ENCODE measurements at places on chromosomes 3 and 15.

DNA sequence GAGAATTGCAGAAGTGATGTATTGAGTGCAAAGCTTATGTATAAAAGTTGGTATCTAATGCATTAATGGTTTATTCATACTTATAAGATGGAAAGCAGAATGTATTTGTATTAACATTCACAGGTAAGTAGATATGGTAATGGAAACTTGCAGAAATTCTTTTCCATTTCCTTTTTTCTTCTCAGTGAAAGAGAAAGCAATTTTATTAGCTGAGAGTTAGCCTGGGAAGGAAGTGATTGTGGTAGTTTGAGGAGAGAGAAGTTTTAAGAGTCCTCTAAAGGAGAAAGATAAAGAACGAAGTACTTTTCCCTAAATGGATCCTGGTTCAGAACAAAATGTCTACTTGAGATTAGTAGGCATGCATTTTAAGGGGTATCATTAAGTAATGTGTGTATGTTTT lies 60.1 kb upstream of the OSTN start:
- no peak for DNase-seq

GRCh38 chr15:51224428-51224827 lies 114.0 kb downstream of the CYP19A1 start:
- no peak for DNase-seq

DNA sequence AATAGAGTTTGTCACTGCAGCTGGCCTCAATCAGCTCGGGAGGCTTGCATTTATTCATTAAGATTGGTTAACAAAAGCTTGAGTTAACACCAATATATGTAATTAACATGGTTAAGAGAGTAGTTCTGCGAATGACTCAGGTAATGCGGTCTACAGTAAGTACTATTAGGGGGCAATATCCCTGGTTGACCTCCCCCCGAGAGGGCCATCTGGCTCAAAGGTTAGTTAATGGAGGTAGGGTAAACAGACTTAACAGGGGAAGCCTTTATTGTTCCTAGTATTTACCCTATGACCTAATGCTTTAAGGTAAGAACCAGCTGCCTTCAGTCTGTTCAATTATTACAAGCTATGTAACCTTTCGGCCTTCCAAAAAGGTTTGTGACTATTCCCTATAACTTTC lies 403.3 kb upstream of the SGO1 start:
- no peak for DNase-seq

- no peak for DNase-seq
Measured at GRCh38 chr15:78712797-78713515, 71.9 kb upstream of the CHRNB4 start.

- no peak for DNase-seq
Measured at GRCh38 chr3:38623539-38623938, 25.9 kb downstream of the SCN5A start.

- DNase-seq, result no peak
Measured at GRCh38 chr3:64575211-64575844, 112.5 kb downstream of the ADAMTS9 start.

DNA sequence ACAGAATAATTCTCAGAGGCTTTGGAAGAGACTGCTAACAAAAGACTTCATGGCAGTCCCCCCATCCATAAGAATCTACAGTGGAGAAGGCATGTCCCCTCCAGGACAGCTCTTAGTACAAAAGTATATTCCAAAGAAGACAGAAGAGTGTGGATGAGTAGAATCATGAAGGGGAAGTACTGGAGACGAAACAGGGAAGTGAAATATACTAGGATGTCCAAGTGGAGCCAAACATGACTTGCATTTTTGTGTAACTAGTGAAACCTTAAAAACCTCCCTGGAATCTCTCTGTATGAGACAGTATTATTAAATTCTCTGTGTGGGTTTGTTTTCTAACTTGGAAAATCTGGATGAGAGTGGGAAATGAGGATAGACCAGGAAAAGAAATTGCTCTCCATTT lies 312.4 kb downstream of the RSL24D1 start:
- no peak for DNase-seq

DNA sequence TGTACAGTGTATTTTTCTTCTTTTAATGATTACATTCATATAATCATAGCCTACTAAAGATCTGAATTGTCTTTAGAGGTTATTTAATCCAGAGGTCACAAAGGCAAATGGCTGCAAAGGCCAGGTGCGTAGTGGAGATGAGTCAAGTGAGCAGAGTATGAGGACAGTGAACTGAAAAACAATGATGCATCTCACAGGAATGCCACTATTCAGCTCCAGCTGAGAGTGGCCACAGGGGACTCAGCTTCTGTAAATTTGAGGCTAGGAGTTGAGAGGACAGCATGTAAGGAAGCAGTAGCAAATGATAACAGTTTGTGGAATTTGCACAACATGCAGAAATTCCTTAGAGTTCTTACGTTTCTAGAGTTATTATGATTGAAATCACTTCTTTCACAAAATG lies 50.4 kb downstream of the COL6A5 start:
- no peak for DNase-seq

DNA sequence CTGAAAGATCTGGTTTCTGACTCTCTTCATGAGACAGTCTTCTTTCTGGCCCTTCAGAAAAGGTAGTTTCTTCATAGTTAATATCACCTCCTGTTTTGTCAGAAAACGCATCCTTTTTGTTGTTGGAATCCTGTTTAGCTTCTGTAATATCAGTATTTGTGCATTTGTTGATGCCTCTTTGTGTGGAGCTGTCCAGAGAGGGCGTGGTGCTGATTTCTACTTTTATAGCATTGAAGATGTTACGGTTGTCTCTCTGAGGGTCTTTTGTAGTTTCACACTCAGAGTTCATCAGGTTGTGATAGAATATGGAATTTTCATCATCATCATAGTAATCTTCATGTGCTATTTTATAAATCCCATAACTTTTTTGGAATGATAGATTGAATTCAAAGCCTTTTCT lies 8.9 kb downstream of the GPR149 start:
- DNase-seq, result no peak

GRCh38 chr15:36784717-36785116 lies 205.3 kb downstream of the CDIN1 start:
- DNase-seq, result no peak

DNA sequence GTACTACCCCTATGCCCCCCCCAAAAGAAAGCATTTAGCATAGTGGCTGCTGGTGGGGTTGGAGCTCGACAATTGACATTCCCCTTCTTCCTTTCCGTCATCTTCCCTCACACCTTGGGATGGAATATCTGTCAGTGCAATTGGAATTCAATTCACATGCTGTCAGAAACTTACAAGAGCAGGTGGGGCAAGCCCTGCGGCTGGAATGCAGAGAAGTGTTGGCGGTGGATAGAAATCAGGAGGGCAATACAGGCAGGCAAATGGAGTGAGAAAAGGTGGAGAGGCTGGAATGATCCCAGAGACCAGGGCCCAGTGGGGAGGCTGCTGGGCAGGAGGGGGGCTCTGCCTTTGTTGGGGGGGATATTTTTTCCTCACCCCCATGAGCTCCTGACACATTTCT lies 44.1 kb downstream of the FAM3D start:
- DNase-seq, result no peak

GRCh38 chr15:80779658-80780415 lies 667 bp downstream of the CEMIP start:
- no peak for DNase-seq

GRCh38 chr15:97759363-97759762 lies 201.1 kb upstream of the ARRDC4 start:
- DNase-seq, result no peak

GRCh38 chr3:57820479-57820878 lies 64.4 kb downstream of the SLMAP start:
- DNase-seq, result no peak

DNA sequence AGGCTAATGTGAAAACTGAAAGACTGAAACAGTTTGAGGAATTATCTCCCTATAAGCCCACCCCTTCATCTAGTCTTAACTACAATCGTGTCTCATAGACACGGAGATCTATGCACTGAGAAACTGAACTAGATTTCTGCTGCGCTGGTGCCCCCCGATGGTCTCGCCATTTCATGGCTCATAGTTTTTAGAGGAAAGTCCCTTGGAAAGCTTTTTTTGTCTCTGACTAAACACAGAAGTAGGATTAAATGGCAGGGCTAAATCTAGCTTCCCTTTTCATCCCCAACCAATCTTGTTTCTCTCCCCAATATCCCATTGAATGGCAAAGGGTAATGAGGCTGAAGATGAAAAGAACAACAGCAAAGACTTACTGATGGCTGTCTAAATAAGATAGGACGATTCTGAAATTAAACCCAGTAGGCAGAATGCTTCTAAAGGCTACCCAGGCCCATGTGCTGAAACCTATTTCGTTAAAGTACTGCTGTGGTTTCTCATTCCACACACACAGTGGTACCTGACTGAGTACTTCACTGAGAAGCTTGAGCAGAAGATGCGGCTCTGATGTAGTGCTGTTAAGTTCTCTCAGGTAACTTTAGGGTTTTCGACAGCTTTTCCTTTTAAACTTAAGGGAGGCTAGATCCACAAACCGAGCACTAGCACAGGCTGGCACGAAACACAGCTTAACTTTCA lies 142.7 kb downstream of the GADL1 start:
- no peak for DNase-seq

- no peak for DNase-seq
Measured at GRCh38 chr3:128072454-128073184, 20.4 kb downstream of the SEC61A1 start.

DNA sequence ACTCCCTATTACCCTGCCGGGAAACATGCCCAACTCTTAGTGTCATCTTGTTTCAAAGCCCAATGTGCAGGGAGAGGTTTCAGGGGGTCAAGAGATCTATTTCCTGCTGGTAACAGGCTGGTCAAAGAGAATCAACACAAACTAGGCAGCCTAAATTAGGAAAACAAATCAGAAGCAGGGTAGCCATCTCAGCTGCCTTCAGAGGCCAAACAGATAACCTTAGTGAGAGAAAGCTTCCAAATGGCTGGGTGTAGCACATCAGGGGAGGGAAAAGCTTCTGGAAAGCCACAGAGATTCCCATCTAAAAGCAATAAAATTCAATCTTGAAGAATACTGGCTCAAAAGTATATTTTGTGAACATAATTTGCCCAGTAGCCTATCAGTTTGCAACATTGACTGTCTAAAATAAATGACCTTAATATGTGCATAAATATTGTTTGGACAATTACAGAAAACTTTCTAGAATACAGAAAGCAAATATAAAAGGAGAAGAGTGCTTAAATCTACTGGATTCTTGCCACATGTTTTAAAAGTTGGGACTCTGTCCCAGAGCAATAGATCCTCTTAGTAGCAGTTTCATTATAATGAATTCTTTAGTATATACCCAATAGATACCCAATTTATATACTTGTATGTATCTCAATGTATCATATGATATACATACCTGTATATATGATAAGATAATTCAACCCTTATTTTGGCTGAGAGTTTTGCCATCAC lies 371.9 kb upstream of the RARB start:
- DNase-seq, result no peak

DNA sequence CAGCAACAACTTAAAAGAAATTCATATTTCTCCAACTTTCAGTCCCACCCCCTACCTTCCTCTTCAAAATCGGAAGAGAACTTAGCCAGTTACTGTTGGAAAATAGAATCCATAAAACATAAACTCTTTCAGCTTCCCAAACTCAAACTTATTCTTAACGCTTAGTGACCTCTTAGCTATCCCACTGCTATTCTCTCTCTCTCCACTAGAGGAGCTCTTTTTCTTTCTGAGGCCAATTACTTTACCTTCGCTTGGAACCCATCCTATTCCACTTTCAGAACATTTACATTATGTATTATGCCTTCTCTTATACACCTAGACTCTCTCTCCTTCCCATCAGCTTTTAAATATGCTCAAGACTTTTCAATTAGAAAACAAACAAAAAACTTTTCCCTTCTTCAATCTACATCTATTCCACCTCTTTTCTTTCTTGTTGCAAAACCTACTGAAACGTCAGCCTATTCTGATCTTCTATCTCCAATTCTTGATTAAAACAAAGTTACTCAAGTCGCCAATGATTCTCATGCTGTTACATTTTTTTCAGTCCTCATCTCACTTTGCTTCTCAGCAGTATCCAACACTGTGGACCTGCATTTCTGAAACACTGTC lies 13.4 kb upstream of the GHSR start:
- DNase-seq, result no peak

- no peak for DNase-seq
Measured at GRCh38 chr3:190266265-190266912, 55.9 kb downstream of the CLDN1 start.

GRCh38 chr3:95886616-95887015 lies 927.8 kb upstream of the EPHA6 start:
- DNase-seq, result no peak

GRCh38 chr3:127803619-127804018 lies 18.7 kb downstream of the MGLL start:
- DNase-seq, result no peak

DNA sequence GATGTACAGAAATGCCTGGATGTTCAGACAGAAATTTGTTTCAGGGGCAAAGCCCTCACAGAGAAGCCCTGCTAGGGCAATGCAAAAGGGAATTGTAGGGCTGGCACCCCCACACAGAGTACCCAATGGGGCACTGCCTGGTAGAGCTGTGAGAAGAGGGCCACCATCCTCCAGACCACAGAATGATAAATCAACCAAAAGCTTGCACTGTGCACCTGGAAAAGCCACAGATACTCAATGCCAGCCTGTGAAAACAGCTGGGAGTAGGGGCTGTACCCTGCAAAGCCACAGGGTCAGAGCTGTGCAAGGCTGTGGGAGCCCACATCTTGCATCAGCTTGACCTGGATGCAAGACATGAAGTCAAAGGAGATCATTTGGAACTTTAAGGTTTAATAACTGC lies 477.9 kb upstream of the NECTIN3 start:
- no peak for DNase-seq

DNA sequence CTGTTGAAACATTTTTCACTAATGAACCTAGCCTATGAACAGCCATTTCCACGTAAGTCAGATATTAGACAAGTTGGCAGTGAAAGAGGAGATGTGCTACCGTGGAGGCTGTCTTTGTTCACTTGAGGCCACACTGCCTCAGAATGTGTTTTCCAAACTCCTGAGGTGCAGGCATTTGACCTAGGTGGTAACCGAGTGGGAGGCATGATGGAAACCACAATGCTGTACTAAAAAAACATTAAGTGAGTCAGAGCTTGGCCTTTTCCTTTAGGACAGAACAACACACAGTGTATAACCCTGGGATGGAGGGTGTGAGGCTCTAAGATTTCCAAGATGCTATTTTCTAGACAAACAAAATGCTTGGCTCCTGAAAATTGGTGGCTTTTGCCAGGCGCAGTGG lies 406.3 kb downstream of the SOX2 start:
- DNase-seq, result no peak

GRCh38 chr3:31936420-31937060 lies 44.5 kb downstream of the OSBPL10 start:
- DNase-seq, result no peak

DNA sequence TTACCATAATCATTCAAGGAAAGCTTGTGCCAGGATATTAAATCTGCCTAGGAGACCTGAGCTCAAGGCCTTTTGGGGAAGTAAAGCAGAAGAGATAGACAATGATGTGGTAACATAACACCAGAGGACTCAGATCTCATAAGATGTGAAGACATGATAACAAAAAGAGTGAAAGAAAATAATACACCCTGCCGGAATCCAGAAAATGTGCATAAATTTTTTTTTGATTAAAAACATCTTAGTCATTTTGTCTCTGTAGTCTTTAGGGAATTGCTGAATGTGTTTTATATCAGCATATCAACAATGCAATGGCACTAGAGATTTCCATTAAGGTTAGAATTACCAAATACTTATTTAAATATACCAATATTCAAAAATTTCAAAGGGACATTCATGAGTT lies 326.8 kb upstream of the ROBO1 start:
- no peak for DNase-seq

- no peak for DNase-seq
Measured at GRCh38 chr3:61645148-61645547, 83.8 kb downstream of the PTPRG start.
